ENCODE measurements at places on chromosomes 12 and 14.
A peak's percentile ranks its signal among the peaks of the same experiment; 100 is the strongest.

GRCh38 chr14:104576970-104577332, 2.6 kb upstream of the C14orf180 start:
- no peak for DNase-seq

- DNase-seq = peak; percentile 42
Measured at GRCh38 chr14:91996948-91997371, 42.9 kb downstream of the TRIP11 start.

DNA sequence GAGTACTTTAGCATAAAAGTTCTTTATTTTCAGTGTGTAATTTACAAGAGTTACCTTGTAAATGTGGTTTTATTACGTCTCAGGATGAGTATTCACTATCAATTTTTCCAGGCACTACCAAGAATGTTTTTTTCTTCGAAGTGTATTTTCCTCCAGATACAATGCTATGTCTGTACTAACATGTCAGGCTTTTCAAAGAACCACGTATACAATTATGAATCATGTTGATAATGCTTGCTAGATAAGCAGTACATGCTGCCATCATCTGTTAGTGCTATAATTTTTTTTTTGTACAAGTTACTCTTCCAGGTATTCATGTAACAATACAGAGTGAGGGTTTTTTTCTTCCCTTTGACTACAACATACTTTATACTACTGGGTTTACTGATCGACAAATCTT, 5.6 kb upstream of the KANSL2 start:
- DNase-seq = no peak

DNA sequence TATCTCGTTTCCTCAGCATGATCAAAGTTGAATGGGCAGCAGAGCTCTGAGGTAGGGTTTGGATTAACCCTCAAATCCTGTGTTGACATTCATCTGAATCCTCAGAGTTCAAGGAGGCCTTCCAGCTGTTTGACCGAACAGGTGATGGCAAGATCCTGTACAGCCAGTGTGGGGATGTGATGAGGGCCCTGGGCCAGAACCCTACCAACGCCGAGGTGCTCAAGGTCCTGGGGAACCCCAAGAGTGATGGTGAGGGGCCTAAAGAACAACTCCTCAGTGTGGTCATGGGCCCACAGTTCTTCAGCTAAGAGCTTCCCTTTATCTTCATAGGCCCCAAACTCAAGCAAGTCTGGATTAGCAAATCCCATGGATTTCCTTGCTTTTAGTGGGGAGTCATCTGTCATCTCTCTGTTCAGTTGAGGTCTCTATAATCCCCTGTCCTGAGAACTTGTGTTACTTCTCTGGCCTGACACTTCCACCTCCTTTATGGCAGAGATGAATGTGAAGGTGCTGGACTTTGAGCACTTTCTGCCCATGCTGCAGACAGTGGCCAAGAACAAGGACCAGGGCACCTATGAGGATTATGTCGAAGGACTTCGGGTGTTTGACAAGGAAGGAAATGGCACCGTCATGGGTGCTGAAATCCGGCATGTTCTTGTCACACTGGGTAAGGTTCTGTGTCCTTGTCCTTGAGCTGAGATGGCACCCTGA, 1.5 kb downstream of the MYL6 start:
- no peak for DNase-seq

GRCh38 chr14:99150236-99150635, 121.8 kb downstream of the BCL11B start:
- no peak for DNase-seq

DNA sequence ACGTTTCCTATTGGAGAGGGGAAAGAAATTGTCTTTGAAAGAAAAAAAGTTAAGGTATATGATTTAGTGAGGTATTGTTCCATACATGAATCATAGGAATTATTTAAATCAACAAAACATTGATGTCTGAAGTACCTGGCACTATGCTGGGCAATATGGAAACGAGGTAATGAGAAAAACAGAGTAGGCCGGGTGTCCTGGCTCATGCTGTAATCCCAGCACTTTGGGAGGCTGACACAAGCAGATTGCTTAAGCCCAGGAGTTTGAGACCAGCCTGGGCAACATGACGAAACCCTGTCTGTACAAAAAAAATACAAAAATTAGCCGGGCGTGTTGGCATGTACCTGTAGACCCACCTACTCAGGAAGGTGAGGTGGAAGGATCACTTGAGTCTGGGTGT, 45.9 kb downstream of the AEBP2 start:
- DNase-seq = no peak

GRCh38 chr12:47987411-47988072, 16.7 kb downstream of the COL2A1 start:
- no peak for DNase-seq

DNA sequence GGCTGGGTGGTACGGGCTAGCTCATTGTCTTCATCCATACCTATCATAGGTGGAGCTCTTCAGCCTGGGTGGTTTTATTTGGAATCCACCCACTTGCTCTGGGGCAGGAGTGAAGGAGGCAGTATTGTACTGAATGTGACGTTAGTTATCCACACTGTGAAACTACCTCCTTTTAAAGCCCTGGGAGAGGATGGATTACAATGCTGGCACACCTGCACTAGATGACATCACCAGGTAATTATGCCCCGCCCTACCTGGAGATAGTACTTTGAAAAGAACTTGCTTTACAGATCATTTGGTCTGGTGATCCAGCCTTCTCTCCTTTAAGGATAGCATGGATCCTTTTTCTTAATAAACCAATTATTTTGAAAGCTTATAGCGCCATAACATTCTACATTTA, 78.0 kb downstream of the B4GALNT3 start:
- DNase-seq = no peak

GRCh38 chr14:104743461-104744380, 9.2 kb upstream of the SIVA1 start:
- no peak for DNase-seq

DNA sequence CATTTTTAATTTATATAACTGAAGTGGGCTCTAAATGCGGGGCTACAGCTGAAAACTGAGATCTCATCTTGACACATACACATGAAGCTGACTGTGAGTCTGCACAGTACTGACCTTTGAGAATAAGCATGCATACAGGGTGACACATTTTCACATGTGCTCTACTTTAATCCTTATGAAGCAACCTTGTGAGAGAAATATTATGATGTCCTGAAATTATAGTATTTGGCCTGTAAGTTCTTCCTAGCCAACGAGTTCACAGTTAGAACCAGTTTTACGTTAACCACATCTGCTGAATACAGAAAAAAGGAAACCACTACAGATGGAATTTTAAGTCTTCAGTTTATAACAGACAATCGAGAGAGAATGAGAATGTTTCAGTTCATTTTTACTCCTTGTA, 70.3 kb downstream of the SPPL3 start:
- no peak for DNase-seq

- no peak for DNase-seq
Measured at GRCh38 chr14:29858299-29858698, 69.3 kb downstream of the PRKD1 start.

- no peak for DNase-seq
Measured at GRCh38 chr14:69770559-69770958, 3.6 kb downstream of the SRSF5 start.
